ENCODE measurements at places on chromosomes 5 and 9. TPM values are rescaled to one million over a fixed set of nuclear protein-coding genes. Genes with fewer than 3 reads are reported as not detected.

- H3K36me3 ChIP-seq, result no peaks in the 10 kb centered on the region
- no peak overlapping the region for H3K27ac ChIP-seq
- peaks cover 19% of the 10 kb centered on the region for H3K4me1 ChIP-seq
- peaks cover 17% of the 10 kb centered on the region for H3K27me3 ChIP-seq
- DNase-seq, result no peak
Measured at GRCh38 chr9:126703002-126703865, 89.5 kb downstream of the LMX1B start.

GRCh38 chr5:39266442-39266841 lies 47.1 kb upstream of the FYB1 start:
- no peaks in the 10 kb centered on the region for H3K27me3 ChIP-seq
- no peaks in the 10 kb centered on the region for H3K36me3 ChIP-seq
- H3K27ac ChIP-seq, result peak overlapping the region; percentile 51
- no peak for DNase-seq
- H3K4me1 ChIP-seq, result peaks cover 46% of the 10 kb centered on the region

- peaks cover 6% of the 10 kb centered on the region for H3K4me1 ChIP-seq
- H3K4me3 ChIP-seq, result no peak overlapping the region
- peak; percentile 22 for DNase-seq
- H3K36me3 ChIP-seq, result no peaks in the 10 kb centered on the region
Measured at GRCh38 chr9:72557549-72557948, 36.1 kb downstream of the TMC1 start.

DNA sequence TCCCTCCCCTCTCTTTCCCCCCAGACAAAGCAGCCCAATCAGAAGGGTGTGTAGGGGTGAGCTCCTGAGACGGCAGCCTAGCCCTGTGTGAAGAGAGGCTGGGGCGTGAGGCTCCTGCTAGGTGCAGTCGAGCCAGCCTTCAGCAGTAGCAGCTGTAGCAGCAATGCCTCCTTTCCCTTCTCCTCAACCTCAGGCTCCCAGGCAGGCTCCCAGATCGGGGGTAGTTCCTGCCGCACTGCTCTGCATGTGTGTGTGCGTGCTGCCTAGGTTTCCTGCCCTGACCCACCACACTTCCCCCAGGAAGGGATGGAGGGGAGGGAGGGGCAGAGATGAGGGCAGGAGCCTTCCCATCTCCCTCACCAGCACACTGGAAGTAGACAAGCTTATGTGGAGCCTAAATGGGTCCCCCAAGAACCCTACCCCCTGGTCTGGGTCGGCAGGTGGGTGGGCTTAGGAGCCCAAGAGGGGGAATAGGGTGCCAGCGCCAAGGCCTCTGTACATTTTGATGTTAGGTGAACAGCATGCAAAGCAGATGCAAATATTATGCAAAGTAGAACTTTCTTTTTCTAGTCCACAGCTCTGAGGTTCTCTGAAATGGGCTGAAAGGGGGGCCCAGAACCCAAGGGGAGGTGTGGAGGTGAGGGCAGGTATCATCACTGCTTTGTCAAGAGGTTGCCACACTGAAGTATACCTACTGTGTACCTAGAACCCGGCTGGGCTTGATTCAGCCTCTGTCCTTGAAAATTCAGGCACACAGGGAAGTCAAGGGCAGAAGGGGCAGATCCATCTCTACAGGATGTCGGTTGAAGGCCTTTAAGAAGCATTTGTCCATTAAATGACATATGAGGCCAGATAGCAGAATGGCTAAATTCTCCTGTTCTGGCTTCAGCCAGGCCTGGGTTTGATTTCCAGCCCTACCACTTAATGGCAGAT lies 57.8 kb downstream of the CXXC5 start:
- no peaks in the 10 kb centered on the region for H3K36me3 ChIP-seq
- peaks cover 13% of the 10 kb centered on the region for H3K27me3 ChIP-seq
- no peak overlapping the region for H3K27ac ChIP-seq

DNA sequence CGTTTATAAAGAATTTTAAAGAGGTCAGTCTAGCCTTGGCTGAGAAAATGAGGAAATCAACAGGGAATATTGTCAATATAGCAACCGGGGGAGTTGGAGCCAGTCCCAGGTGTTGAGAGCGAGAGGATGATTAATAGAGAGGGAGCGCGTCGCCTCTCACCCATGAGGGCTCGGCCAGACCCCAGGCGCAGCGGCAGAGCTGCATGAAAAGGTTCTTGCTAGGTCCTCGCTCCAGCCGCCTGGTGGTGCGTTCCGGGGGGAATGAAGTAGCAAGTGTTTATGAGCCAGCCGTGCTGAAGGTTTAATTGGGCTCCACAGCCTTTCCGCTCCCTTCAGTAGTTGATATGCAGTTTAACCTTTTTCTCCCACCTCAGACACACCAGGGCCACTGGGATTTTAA lies 167.3 kb upstream of the IRX1 start:
- no peak overlapping the region for H3K4me3 ChIP-seq
- H3K27ac ChIP-seq, result no peak overlapping the region
- no peaks in the 10 kb centered on the region for H3K4me1 ChIP-seq
- no peaks in the 10 kb centered on the region for H3K27me3 ChIP-seq
- H3K36me3 ChIP-seq, result no peaks in the 10 kb centered on the region

DNA sequence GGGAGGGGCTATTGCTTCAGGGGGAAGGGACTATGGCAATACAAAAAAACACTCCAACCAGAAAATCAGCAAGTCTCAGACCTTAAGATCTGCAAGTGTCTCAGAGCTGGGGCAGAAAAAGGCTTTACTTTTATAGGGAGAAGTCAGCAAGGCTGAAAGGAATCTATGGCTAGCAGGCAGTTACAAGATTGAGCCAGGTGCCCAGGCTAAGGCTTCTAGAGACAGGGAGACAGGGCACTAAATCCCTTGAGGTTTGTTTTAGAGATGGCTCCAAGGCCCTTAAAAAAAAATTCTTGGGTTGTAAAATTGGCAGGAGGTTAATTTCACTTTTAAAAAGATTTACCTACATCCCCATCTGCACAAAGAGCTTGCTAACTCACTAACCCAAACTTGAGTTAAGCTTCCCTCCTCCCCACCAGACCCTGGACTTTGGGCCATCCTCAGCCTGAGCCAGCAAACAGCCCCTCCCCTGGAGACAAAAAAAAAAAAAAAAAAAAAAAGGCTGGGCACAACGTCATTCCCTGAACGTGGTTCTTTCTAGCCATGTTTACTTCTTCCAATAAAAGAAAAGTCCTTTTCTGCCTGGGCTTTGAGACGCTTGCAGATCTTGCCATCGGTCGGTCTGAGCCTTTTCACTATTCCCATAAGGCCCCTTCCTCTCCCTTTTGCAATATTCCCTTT lies 17.9 kb downstream of the NIPAL4 start:
- H3K27ac ChIP-seq, result peak overlapping the region; percentile 76
- H3K27me3 ChIP-seq, result no peaks in the 10 kb centered on the region
- peaks cover 68% of the 10 kb centered on the region for H3K36me3 ChIP-seq
- DNase-seq, result no peak
- peaks cover 53% of the 10 kb centered on the region for H3K4me1 ChIP-seq

- no peak for DNase-seq
- no peaks in the 10 kb centered on the region for H3K27me3 ChIP-seq
- no peaks in the 10 kb centered on the region for H3K36me3 ChIP-seq
- H3K4me3 ChIP-seq, result no peak overlapping the region
- H3K4me1 ChIP-seq, result no peaks in the 10 kb centered on the region
Measured at GRCh38 chr9:40927260-40927631, 201.2 kb downstream of the FOXD4L6 start.

DNA sequence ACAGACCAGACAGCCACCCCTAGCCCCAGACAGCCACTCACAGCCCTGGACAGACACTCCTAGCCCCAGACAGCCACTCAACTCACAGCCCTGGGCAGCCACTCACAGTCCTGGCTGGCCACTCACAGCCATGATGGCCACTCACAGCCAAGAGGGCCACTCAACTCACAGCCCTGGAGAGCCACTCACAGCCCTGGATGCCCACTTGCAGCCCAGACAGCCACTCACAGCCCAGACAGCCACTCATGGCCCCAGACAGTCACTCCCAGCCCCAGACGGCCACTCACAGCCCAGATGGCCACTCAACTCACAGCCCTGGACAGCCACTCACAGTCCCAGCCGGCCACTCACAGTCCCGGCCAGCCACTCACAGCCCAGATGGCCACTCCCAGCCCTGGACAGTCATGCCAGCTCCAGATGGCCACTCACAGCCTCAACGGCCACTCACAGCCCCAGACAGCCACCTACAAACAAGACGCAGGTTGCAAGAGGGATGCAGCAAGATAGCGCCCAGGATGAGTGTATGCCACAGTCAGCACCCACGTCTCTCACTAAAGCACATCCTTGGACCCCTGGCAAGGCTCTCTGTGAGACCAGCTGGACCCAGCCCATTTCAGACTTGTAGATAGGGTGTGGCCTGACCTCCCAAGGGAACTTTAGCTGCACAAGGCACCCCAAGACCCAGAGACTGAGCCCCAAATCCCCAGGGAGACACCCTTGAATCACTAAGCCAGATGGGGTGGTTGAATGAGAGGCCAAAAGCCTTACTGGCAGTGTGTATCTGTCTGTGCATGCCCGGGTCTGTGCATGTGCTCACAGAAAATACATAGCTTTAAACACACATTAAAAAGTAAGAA lies 22.4 kb downstream of the ZDHHC11B start:
- H3K27me3 ChIP-seq, result no peaks in the 10 kb centered on the region
- H3K36me3 ChIP-seq, result no peaks in the 10 kb centered on the region
- DNase-seq, result peak; percentile 15
- H3K27ac ChIP-seq, result no peak overlapping the region

- H3K27ac ChIP-seq, result no peak overlapping the region
- H3K27me3 ChIP-seq, result no peaks in the 10 kb centered on the region
- H3K36me3 ChIP-seq, result no peaks in the 10 kb centered on the region
Measured at GRCh38 chr5:36585701-36586100, 20.7 kb upstream of the SLC1A3 start.

DNA sequence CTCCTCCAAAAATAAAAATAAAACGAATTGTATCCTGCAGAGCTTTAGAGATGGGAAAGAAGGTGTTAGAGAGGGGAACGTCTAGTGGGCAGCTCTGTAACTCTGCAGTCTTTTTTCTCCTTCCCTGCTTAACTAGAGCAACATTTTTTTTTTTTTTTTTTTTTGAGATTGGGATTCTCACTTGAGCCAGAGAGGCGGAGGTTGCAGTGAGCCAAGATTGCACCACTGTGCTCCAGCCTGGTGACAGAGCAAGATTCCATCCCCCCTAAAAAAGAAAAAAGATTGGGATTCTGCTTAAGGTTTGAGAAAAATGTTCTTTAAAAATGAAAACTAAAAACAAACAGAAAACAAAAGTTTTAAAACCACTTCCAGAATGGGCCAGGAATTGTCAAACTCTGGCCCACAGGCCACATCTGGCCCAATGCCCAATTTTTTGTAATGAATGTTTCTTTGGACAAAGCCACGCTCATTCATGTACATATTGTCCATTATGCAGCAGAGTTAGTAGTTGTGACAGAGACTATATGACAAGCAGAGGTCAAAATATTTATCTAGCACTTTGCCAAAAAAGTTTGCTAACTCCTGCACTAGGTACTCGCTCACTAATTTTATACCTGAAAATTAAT lies 98.5 kb downstream of the ZCCHC7 start:
- DNase-seq, result no peak
- H3K36me3 ChIP-seq, result peaks cover 7% of the 10 kb centered on the region
- no peaks in the 10 kb centered on the region for H3K27me3 ChIP-seq
- no peak overlapping the region for H3K27ac ChIP-seq
- H3K4me1 ChIP-seq, result no peaks in the 10 kb centered on the region

DNA sequence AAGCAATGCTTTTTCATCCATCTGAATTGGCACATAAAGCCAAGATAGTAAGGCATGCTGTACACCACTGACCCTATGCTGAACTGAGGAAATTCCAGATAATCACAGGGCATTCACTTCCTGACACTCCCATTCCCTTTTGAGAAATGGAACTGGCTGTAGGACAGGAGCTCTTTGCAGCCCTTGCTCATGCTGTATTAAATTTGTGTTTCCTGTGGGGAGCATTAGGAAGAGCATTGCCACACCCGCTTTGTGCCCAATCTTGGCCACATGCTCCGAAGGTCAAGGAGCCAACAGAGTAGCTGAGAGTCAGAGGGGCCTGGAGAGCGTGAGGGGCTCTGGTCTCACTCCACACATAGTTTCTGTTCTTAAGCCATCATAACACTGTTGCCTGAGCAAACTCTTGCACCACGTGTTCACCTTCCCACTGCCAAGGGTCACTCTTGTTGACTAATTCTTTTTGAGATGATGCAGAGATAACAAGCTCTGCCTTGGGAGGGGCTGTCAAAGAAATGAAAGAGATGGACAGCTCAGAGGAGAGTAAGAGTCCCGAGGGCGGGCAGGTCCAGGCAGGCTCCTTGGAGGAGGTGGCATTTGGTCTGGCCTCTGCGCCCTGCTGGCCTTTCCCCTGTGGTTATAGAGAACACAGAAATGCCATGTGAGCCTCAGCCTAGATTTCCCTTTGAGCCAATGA lies 31.7 kb upstream of the ARAP3 start:
- no peaks in the 10 kb centered on the region for H3K4me1 ChIP-seq
- H3K27ac ChIP-seq, result no peak overlapping the region
- DNase-seq, result no peak
- H3K36me3 ChIP-seq, result no peaks in the 10 kb centered on the region
- H3K4me3 ChIP-seq, result no peak overlapping the region
- peaks cover 18% of the 10 kb centered on the region for H3K27me3 ChIP-seq

DNA sequence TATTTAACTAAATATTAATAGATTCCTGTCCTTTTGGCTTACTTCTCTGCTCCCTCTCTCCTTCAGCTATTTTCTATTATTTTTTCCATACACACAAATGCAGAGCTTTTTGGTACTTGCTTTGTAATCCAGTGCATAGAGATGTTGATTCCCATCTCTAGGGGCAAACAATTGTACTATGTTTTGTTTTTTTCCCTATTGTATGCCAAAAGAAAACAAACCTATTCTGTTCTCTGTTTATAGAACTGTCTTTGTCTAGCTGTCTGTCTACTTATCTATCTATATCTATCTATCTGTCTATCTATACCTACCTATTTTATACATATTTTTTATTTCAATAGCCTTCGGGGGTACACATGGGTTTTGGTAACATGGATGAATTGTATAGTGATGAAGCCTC lies 121.6 kb upstream of the LIFR start:
- H3K4me3 ChIP-seq, result no peak overlapping the region
- DNase-seq, result no peak
- no peaks in the 10 kb centered on the region for H3K4me1 ChIP-seq
- no peak overlapping the region for H3K27ac ChIP-seq

The PCDHB7 gene
- total RNA-seq, result not detected

The CARD19 gene
- total RNA-seq, result 51.7 TPM

The SH3RF2 gene
- total RNA-seq, result not detected

The FBP2 gene
- not detected for total RNA-seq

The GADD45G gene
- total RNA-seq, result 7.4 TPM
